ENCODE measurements at places on chromosomes 1 and 21.

- DNase-seq, result no peak
Measured at GRCh38 chr21:43767984-43768867, 7.9 kb downstream of the CSTB start.

- DNase-seq, result no peak
Measured at GRCh38 chr1:2624735-2625300, 8.0 kb downstream of the MMEL1 start.

- DNase-seq, result no peak
Measured at GRCh38 chr1:191350938-191351337, 807.3 kb upstream of the RGS18 start.

DNA sequence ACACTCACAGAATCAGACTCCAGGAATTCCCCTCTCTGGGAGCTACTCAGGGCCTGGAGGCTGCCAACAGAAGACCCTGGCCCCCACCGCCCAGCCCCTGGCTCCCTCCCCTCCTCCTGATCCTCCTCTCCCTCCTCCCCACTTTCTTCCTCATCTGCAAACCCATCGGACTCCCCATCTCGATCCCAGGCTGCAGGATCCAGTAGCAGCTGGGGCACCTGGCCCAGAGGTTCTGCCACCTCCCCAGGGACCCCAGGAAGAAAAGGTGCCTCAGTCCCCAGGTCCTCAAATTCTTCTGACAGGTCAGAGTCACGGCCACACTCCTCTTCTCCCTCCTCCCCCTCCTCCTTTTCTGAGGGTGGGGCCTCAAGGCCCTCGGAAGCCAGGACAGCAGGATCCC lies 7.4 kb downstream of the NES start:
- no peak for DNase-seq

DNA sequence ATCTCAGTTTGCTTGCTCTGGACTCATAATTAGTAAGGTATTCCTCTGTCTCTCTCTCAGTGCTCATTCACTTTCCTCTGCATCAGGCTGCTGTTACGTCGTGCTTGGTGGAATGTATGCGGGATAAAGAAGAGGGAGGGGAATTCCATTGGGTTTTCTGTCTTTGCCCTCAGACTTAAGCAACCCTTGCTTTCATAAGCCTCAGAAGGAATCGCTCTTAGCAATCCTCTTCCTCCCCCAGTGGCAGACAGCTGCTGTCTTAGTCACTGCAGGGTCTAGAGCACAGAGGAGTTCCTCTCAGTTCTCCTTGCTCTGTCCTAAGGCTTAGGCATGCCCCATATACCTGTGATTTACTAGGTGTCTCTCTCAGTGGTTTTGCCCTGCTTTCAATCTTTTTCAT lies 19.1 kb upstream of the NTMT2 start:
- DNase-seq, result no peak

GRCh38 chr1:10644307-10645128 lies 151.9 kb downstream of the CASZ1 start:
- no peak for DNase-seq

- DNase-seq, result no peak
Measured at GRCh38 chr1:59292562-59292961, 4.3 kb upstream of the FGGY start.

- DNase-seq, result no peak
Measured at GRCh38 chr21:37264808-37265207, 2.3 kb downstream of the VPS26C start.

DNA sequence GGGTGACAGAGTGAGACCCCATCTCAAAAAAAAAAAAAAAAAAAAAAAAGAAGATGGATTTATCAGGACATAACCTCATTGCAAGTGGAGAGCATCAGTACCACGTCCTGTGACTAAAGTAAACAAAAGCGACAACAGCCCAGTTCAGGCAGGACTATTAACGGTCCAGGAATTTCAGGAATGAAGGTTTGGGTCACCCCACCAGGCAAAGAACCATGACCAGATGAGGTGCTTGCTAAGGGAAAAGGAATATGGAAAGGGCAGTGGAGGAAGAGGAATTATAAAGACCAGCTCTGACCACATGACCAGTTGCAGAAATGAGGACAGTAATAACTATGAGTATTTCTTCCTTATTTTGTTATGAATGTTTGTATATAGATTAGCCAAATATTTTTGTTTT lies 35.4 kb upstream of the EIF4G3 start:
- DNase-seq, result no peak

GRCh38 chr1:151964510-151964909 lies 29.1 kb downstream of the S100A10 start:
- no peak for DNase-seq

GRCh38 chr1:204359474-204360255 lies at the start of gene PLEKHA6:
TSS of gene PLEKHA6 (minus strand) at chr1:204359929. CDS start at chr1:204273727, 86,202 bp downstream.
- DNase-seq, result no peak

GRCh38 chr1:84861516-84861915 lies 31.5 kb downstream of the LPAR3 start:
- no peak for DNase-seq

GRCh38 chr1:150863724-150864123 lies 12.7 kb downstream of the ARNT start:
- no peak for DNase-seq

- no peak for DNase-seq
Measured at GRCh38 chr1:9842781-9843575, 19.2 kb upstream of the CLSTN1 start.

Data from activated T-helper 1 cell treated with anti-CD3 and anti-CD28 coated beads, Interleukin-2, amount 50 U/mL, for 16 hours (primary cell).